ENCODE measurements at places on chromosomes 3 and 15.

DNA sequence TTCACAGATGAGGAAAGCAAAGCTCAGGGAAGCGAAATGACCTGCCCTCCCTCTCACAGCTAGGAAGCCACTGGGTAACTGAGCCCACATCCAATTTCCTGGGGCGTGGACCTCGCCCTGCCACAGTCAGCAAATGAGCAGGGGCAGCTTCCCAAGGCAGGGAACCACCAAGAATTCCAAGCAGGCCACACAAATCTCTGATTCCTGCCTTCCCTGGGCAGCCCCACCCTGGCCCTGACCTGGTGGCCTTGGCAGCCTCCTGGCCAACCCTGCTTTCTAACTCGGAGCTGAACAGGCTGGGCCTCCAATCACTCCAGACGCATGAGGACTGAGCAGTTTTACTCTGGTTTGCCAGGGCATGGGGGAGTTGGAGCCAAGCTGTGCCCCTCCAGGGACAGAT lies 203.7 kb upstream of the TLE3 start:
- no peak for DNase-seq

- no peak for DNase-seq
Measured at GRCh38 chr3:65871305-65872141, 167.2 kb downstream of the MAGI1 start.

DNA sequence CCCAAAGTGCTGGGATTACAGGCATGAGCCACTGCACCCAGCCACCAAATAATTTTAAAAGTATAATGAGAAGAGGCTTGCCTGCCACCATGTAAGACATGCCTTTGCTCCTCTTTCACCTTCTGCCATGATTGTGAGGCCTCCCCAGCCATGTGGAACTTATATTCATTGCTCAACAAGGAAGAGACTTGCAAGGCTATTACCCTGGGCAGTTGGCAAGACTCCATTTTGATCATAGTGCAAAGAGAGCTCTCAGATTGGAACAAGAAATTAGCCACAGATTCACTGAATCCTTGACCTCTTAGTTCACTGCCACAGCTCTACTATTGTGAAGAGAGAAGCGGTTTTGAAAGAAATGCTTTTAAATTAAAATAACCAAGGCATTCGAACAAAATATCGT lies 6.1 kb downstream of the SCAP start:
- no peak for DNase-seq

- DNase-seq, result no peak
Measured at GRCh38 chr15:60508442-60508841, 29.5 kb upstream of the ICE2 start.

DNA sequence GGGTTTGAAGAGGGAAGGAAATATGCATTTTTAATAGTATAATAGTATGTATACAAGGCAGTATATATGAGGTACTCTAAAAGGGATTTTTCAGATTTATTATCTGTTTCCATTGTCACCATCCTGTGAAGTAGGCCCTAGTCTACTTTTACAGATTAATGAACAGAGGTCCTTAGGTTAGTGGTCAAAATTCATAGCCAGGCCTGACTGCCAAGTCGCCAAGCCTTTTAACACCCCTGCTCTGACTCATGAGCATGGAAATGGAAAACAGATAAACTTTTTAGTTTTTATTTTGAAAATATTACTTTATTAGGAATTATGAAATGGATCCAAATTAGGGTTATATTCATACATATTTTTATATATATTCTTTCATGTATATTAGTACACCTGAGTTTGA lies 146.9 kb downstream of the BBX start:
- DNase-seq, result no peak

- no peak for DNase-seq
Measured at GRCh38 chr3:4581498-4581897, 88.3 kb downstream of the ITPR1 start.

DNA sequence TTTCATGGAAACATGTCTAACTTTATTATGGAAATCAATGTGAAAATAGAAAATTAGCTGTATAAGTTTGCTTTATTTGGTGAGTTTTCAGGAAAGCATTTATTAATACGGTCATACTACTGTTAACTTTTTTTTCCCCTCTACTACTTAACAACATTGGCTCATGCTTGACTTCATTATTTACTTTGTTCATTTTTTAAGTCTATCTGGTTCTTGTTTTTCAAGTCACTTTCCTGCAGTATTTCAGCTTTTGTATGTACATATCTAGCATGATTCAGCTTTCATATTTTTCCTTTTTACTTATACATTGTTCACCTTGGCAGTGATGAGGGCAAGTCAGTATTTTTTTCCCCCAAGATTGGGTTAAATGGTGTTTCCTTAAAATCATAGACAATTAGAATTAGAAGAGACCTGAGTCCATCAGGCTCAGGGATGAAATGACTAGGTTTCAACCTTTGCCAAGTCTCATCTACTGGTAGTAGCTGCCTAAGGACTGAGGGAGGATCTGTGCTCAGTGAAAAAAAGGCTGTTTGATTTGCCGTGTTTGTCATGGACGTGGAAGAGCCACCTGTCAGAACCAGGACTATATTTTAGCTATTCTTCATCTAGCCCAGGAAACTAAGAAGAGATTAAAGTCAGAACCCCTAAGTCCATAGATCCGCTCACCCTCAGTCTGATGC lies 15.4 kb downstream of the TMOD3 start:
- DNase-seq, result no peak

DNA sequence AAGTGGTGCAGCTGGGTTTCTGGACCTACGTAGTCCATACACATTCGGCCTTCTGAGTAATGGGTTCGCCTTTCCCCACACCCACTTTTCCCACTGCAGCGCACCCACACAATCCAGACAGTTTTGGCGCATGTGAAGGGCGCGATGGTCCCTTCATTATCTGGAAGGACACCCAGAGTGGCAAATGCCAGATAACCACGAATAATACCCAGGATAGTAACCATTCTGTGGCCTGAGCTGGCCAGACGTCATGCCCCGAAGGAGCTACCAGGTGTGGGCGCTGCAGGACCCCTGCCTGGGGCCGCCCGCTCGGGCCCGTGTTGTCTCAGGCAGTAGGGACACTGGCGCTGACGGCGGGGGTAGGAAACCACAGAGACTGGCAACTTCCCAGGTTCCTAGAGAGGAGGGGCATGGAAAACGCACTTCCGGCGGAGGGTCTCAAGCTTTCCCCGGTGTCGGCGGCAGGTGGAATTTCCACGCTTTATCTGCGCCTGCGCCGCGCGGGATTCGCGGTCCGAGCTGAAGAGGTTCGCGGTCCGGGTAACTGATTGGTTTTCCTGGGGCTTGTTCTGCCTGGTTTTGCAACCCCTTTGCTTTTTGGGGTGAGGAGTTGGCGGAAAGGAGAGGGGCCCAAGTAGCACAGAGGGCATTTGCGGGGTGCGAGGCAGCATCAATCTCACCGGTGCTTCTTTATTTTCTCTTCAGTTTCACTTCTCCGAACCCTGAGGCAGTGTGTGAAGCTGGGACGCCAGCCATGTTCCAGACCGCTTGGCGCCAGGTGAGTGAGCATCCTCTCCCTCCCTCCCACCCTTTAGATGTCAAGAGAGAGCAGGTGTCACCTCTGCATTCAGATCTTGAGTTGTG lies at the start of gene ZNF620:
Gene ZNF620 (plus strand): TSS at position 441 of the 864 bp plus-strand sequence. CDS start 314 bp downstream, at position 755.
- peak; percentile 97 for DNase-seq

Measured in posterior cingulate gyrus (tissue), 11 donors.